Activated effector memory CD4-positive, alpha-beta T cell treated with Interleukin-2 at 50 U/mL for 16 hours (primary cell): ENCODE measurements at places on chromosomes 6 and 20.

GRCh38 chr6:111342913-111343312 is 140.1 kb downstream of the REV3L start:
- no peak for DNase-seq

- DNase-seq: no peak
Observed at GRCh38 chr6:26420688-26421171, 18.7 kb downstream of the BTN3A1 start.

GRCh38 chr6:25217829-25218228 is 61.3 kb upstream of the CARMIL1 start:
- DNase-seq: no peak

- DNase-seq: no peak
Observed at GRCh38 chr20:41017448-41018042, 11.1 kb upstream of the TOP1 start.

- DNase-seq: no peak
Observed at GRCh38 chr20:41437836-41438235, 71.2 kb upstream of the EMILIN3 start.

DNA sequence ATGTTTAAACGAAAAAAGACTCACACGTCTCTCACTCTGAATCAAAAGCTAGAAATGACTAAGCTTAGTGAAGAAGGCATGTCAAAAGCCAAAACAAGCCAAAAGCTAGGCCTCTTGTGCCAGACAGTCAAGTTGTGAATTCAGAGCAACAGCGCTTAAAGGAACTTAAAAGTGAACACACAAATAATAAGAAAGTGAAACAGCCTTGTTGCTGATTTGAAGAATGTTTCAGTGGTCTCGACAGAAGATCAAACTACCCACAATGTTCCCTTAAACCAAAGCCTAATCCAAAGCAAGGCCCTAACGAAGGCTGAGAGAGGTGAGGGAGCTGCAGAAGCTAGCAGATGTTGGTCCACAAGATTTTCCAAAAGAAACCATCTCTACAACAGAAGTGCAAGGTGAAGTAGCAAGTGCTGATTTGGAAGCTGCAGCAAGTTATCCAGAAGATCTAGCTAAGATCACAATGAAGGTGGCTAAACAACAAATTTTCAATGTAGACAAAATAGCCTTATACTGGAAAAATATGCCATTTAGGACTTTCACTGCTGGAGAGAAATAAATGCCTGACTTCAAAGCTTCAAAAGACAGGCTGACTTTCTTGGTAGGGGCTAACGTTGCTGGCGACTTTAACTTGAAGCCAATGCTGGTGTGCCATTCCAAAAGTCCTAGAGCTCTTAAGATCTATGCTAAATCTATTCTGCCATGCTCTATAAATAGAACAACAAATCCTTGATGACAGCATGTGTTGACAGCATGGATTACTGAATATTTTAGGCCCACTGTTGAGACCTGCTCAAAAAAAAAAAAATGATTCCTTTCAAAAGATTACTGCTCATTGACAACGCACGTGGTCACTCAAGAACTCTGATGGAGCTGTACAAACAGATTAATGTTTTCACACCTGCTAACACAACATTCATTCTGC is 40.3 kb downstream of the SEC63 start:
- no peak for DNase-seq

DNA sequence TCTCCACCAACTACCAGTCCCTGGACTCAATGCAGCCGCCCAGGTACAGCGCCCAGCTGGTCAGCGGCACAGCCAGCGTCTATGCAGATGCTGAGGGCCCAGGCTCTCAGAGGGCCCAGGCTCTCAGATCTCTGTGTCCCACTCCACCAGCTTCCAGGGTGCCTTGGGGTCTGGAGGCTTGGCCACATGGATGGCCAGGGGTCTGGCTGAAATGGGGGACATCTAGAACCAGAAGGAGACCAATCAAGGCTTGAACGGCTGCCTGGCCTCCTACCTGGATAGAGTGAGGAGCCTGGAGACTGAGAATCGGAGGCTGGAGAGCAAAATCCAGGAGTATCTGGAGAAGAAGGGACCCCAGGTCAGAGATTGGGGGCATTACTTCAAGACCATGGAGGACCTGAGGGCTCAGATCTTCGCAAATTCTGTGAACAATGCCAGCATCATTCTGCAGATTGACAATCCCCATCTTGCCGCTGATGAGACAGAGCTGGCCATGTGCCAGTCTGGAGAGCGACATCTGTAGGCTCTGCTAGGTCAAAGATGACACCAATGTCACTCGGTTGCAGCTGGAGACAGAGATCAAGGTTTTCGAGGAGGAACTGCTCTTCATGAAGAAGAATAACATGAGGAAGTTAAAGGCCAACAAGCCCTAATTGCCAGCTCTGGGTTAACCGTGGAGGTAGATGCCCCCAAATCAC is 44.1 kb upstream of the GRM4 start:
- no peak for DNase-seq

DNA sequence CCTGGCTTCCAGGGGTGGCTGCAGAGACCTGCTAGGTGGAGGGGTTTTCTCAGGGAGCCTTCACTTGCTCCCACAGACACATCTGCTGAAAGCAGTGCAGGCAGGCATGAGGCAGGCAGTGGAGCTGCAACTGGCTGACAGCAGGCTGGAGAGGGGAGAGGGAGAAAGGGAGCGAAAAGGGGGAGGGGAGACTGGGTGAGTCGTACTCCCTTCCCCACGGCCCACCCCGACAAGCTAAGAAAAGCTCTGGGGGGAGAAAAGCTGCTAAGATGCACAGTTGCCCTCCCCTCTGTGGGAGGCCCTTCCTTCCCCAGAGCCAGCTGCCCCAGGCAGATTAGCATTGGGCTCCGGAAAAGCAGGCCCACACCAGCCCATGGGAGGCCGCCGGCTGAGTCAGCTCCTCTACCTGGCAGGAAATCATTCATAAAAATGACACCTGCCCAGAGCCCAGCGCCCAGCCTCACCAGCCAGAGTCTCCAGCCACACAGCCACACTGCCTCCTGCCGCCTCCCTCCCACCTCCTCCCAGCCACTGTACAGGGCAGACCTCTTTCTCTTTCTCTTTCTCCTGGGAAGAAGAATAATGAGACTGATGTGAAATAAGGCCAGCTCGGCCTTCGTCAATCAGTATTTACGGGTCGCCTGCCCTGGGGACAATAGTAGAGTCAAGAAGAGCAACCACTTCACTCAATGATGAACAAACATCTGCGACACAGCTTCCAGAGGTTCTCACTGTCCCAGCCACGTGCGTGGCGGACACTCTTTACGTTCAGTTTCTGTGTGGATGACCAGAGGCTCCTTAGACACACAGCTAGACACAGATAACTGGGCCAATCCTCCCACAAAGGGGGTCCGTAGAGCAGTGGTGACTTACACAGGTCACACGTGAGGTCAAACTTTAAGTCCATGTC is 7.7 kb upstream of the C20orf203 start:
- DNase-seq: no peak

DNA sequence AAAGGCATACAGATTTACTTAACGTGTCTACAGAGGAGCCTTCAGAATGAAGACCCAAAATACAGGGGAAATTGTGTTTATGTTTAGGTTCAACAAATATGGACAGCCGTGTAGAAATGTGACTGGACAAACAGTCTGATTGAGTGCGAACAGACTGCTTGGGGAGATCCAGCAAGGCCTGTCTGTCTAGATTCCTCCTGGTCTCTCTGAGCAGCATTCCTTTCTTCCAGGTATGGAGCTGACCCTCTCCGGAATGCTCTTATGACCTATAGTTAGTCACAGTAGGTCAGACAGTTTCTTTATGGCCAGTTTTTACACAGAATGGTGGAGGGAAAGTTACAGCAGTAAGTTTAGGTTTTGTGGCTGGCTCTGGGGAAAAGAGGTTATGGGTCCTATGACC is 9.0 kb downstream of the RIN2 start:
- no peak for DNase-seq

DNA sequence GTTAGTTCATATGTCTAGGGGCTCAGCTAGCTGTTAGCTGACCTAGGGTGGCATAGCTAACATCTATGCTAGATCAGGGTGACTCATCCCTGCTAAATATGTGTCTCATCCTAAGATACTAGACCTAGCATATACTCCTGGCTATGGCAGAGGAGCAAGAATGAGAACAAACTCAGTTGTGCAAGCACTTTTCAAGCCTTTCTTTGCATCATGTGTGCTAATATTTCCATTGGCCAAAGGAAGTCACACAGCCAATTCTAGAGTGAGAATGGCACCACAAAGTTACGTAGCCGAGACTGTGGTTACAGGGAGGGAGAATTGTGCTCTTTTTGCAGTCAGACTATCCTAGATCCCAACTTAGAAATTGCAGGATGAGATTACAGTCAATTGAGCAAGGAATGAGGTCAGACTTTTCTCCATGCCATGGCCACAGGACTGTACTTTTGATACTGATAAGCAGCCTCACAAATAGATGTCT is 78.7 kb downstream of the PLCB4 start:
- DNase-seq: no peak

DNA sequence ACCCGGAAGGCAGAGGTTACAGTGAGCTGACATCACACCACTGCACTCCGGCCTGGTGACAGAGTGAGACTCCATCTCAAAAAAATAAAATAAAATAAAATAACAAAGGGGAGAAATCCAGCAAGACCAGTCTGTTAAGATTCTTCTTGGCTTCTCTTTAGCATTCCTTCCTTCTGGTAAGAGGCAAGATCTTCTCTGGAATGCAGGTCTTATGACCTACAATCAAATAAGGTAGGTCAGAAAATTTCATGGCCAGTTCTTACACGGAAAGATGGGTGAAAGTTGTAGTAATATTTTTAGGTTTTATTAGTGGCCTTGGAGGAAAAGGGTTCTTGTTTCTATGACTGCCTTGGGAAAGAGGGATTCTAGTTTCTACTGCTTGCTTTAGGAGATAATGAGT is 180.9 kb downstream of the FUT9 start:
- DNase-seq: no peak

DNA sequence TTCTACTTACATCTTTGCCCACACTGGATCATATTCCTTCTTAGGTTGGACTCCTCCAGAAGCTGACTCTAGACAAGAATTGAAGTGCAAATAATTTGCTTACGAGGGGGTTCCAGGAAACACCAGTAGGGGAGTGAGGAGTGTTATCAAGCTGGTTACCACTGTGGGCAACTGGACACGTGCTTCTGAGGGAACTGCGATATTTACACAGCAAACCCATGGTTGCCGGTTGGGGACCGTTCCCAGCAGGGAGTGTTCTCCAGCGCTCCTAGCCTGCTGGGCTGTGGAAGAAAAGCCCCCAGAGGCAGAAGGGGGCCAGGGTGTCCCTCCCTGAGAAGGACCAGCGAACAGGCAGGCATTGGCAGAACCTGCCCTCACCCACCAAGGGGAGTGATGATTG is 21.7 kb downstream of the MDFI start:
- no peak for DNase-seq

- DNase-seq: no peak
Observed at GRCh38 chr6:35898003-35898402, 22.9 kb downstream of the SRPK1 start.

DNA sequence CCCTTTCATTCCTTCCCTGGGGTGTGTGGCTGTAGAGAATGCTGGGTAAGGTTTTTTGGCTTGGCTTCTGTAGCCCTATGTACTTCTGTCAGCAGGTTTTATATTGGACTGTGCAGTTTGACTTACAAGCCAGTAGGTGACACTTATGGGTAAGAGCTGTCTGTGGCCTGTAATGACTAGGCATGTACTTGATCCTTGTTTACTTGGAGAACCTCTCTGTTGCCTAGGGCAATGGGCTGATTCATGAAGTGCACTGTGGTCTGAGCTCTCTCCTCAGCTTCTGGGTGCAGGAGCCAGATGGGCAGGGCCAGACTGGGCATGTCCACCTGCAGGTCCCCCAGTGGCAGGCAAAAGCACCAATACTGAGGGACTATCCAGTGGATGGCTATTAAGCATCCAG is 544.6 kb downstream of the ADGRB3 start:
- DNase-seq: no peak

DNA sequence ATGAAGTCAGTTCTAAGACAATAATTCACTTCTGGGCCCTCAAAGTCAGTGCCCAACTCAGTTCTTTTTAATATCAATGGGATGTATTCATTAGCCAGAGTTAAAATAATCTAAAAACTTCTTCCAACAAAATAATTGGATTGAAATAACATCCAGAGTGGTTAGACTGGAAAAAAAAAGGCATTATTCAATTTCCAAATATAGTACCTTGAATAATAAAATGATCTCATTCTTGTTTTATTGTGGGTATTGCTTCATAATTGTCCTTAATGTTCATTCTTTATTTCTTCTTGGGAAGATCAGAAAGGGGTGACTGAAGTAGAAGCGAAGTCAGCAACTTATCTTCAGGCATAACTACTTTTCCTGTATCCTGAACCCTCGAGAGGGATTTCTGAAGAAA is 85.1 kb upstream of the JARID2 start:
- no peak for DNase-seq

DNA sequence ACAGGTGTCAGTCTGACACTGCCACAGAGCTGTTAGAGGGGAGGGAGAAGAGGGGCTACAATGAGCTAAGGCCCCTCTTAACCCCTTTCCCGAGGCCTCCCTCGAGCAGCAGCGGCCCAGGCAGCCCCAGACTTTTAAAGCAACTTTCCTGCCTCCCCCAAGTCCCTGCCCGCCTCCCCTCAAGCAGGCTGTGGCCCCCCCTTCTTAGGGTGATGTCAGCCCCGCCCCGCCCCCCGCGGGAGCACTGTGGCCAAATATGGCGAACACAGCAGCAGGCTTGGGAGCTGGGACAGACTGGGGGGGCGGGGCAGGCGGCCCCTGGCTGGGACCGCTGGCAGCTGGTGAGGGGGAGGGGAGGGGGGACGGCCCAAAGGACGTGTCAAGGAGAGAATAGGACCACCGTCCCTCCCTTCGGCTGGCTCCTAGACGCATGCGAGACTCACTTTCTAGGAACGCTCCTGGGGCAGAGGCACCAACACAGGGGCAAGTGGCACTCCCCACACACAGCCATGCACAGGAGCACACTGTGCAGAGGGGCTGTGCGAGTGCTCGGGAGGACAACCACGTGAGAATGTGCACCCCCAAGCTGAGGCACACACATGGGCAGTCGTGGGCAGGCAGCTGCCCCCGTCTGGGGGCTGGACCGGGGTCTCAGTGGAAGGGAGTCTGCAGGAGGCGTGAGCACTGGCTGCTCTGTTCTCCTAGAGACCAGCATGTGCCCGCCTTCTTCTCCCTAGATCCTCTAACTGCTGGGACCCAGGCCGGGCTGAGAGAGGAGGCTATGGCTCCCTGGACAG is 6.7 kb downstream of the TEAD3 start:
- no peak for DNase-seq

- DNase-seq: no peak
Observed at GRCh38 chr6:44051515-44051914, 75.7 kb downstream of the MRPL14 start.
